CD8-positive, alpha-beta memory T cell (primary cell): ENCODE measurements at places on chromosomes 16 and 17. TPM values are rescaled to one million over a fixed set of nuclear protein-coding genes. Genes with fewer than 3 reads are reported as not detected.

The SPATA22 gene
- total RNA-seq = not detected

The CSH2 gene
- total RNA-seq = not detected

The INCA1 gene
- 0.37 TPM for total RNA-seq

The GPR179 gene
- total RNA-seq = 0.09 TPM

The SREBF1 gene
- total RNA-seq = 27.2 TPM

The CCDC144A gene
- total RNA-seq = 0.95 TPM
